NCI-H2029 treated with DMSO at 0.1 percent for 48 hours (cell line): ENCODE measurements at places on chromosomes 13 and 19.

- no peak for DNase-seq
Observed at GRCh38 chr13:69948016-69948415, 159.6 kb upstream of the ATXN8OS start.

DNA sequence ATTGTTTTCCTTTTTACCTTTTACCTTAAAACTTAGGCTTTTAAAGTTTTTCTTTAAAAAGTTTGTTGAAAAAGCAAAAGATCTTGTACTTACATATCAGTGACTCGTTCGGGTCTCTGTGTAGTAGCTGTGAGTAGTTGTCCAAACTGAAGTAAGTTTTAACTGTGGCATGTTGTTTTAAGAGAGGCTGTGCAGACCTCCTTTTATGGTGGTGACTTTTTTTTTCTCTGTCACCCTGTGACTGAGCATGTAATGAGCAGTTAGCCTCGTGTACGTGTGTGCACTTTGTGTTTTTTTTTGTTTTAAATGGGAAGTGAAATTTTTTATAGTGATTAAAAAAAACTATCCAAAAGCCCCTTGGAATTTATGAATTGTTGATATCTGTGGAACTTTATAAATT is at the start of gene GPR183:
GPR183 (minus strand) TSS at position 153 of the 400 bp plus-strand sequence. CDS start 11,254 bp downstream, outside the sequence.
- DNase-seq: no peak

GRCh38 chr19:29001141-29001581 is 211.8 kb downstream of the UQCRFS1 start:
- no peak for DNase-seq

DNA sequence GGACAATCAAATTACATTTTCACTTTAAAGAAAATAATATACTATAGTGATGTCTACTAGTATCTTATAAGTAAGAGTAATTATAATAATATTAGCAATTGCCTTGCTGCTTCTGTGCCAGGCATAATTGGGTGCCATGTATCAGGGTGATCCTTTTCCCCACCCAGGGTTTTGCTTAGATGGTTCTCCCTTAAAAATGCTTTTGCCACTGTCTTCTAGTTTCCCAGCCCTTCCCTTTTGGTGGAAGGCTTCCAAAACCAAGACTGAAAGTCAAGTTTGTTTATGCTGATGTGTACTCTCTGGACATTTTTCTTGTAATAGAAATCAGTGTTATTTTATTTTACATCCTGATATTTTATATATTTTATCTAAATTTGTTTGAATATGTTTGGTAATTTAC is 77.8 kb downstream of the ITGBL1 start:
- DNase-seq: no peak

DNA sequence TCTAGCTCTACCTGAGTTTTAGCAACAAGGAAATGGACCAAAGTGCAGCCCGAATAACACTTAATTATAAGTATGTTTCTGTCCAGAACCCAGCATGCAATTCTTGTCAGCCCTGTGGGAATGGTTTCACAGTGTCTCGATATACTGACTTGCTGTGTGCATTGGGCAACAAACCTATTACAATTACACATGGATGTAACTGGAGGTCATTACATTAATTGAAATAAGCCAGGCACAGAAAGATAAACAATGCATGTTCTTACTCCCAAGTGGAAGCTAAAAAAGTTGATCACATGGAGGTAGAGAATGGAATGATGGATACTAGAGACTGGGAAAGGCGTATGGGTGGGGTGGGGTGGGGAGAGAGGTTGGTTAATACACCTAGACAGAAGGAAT is 5.1 kb upstream of the CYP2S1 start:
- DNase-seq: no peak

GRCh38 chr13:26488236-26489003 is 69.1 kb upstream of the WASF3 start:
- no peak for DNase-seq

DNA sequence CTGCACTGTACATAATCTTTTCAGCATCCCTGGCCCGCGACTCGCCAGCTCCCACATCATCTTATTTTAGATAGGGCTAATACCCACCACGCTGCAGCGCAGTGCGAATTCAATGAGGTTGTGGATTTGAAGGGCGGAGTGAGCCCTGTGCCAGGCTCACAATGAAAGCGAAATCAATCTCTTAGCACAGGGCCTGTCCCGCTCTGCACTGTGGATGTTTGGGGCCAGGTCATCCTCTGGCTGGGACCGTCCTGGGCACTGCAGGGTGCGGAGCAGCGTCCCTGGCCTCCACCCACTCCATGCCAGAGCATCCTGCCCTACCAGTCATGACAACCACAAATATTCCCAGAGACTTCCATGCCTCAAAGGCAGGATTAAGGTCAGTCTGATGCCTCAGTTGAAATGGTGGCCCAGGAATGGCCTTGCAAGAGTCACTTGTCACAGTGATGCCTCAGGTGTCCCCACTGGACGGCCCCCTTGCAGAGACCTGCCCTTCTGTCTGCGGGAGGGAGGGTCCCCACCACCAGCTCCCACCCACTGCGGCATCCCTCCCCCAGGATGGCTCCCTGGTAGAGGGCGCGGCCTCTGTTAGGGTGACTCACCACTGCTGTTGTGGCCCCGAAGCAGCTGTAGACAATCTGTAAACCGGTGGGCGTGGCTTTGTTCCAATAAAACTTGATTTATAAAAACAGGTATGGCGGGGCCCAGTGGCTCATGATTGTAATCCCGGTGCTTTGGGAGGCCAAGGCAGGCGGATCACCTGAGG is 5.6 kb downstream of the UHRF1 start:
- DNase-seq: no peak

- no peak for DNase-seq
Observed at GRCh38 chr13:84049443-84050219, 167.4 kb upstream of the SLITRK1 start.

GRCh38 chr13:38687246-38688229 is 661 bp downstream of the FREM2 start:
- DNase-seq: no peak

DNA sequence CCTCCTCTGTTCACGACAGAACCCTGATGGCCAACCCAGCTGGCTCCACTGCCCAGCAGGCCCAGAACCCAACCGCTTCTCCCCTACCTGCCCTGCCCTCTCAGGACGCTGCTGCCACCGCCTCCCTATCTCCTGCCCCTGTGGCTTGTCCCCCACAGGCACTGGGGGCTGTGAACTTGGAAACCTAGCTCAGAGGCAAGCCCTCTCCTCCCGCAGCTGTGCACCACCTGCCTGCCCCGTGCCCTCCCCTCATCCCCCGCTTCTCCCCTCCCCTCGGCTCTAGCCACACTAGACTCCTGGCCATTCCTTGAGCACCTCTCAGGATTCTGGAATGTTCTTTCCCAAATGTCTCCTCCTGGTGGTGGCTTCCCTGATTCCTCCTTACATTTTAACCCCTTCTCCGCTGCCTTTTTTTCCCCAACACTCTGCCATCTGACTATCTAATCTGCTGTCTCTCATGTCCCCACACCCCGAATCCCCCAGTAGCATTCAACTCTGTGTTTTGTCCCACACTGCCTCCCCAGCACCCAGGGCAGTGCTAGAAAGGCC is 6.7 kb downstream of the NANOS3 start:
- DNase-seq: no peak

DNA sequence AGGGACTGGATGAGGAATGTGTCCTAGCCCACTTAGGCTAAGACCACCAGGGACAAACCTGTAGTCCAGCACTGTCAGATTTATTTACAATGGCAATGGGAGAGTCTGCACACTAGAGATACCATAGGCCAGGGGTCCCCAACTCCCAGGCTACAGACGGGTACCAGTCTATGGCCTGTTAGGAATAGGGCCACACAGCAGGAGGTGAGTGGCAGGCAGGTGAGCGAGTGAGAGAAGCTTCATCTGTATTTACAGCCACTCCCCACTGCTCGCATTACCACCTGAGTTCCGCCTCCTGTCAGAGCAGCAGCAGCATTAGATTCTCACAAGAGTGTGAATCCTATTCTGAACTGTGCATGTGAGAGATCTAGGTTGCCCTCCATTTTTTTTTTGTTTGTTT is 2.4 kb downstream of the THAP8 start:
- DNase-seq: no peak

- DNase-seq: no peak
Observed at GRCh38 chr19:1884291-1884718, 991 bp downstream of the ABHD17A start.

DNA sequence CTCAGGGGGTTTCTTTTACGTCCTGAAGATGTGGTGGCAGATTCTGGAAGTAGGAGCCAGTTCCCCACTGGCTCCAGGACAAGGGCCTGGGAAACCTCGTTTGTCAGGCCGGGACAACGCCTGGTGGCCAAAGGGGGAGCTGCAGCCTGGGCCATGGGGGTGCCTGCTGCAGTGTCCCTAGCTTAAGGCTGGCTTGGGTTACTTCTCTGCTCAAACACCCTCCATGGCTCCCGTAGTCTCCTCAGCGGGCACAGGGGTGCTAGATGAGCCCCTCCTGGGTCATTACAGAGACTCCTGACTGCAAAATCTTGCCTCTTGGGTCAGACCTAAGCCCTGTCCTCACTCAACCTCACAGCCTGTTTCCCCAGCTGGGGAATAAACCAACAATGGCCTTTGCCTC is 14.7 kb downstream of the CILP2 start:
- no peak for DNase-seq

GRCh38 chr19:39542206-39542605 is 2.2 kb upstream of the EID2 start:
- DNase-seq: no peak
